ENCODE measurements at places on chromosomes 4 and X. TPM values are rescaled to one million over a fixed set of nuclear protein-coding genes. Genes with fewer than 3 reads are reported as not detected.

DNA sequence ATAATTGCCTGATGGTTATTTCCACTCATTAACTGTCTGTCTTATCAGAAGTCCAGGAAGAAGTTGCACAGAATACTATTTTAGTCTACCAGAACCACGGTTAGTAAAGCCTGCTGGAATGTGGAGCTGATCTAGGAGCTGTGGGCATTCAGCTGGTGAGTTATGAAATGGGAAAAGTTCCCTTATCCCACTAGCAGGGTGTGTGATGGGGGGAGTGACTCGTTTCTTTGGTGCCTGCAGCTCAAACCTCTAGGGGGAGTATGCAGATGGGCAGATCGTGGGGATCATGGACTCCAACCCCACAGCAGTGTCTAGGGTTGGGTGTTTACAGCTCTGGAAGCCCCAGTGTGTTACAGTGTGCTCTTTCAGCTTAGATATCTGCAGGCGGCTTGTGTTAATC lies 305.7 kb upstream of the BOD1L1 start:
- no peak for DNase-seq

DNA sequence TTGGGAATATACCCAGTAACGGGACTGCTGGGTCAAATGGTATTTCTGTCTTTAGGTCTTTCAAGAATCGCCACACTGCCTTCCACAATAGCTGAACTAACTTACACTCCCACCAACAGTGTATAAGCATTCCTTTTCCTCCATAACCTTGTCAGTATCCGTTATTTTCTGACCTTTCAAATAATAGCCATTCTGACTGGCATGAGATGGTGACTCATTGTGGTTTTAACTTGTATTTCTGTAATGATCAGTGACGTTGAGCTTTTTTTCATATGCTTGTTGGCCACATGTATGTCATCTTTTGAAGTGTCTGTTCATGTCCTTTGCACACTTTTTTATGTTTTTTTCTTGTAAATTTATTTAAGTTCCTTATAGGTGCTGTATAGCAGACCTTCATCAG lies 81.2 kb downstream of the ADAM29 start:
- no peak for DNase-seq

GRCh38 chr4:20752641-20753040 lies 52.4 kb downstream of the PACRGL start:
- DNase-seq: no peak

DNA sequence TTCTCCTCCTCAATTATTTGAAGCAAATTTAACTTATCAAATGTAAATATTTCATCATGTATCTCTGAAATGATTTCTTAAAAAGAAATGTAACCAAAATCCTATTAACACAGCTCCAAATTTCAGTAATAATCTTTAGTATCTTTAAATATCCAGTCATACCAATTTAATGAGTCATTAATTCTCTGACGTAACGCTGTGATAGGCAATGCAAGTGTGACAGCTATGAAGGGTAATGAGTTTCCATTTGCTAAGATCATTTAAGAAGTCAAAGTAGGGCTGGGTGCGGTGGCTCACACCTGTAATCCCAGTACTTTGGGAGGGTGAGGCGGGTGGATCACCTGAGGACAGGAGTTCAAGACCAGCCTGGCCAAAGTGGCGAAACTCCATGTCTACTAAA lies 15.6 kb downstream of the RPS3A start:
- DNase-seq: no peak

- DNase-seq: no peak
These were observed 1.9 kb downstream of the MAP3K15 start for GRCh38 chrX:19513383-19513782.

GRCh38 chr4:114734594-114734993 lies 136.0 kb downstream of the UGT8 start:
- DNase-seq: no peak

DNA sequence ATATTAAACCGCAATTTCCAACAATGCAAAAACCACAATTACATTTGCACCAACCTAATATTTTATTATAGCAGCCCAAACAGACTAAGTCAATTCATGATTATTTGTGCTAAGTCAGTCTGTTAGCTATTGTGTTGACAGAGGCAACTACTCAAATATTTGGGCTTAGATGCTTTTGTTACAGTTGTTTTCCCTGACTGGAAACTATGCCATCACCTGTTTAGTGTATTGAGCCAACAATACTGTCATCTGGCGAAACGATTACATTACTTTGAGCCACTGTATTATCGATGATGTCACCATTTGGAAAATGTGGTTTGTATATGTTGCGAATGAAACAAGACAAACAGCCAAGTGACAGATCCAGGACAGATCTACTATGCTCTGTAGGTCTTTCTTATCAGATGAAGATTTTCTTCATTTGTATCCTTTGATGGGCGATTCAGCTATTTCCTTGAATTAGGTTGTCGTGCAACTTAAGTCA lies 38.7 kb upstream of the INTS6L start:
- no peak for DNase-seq

DNA sequence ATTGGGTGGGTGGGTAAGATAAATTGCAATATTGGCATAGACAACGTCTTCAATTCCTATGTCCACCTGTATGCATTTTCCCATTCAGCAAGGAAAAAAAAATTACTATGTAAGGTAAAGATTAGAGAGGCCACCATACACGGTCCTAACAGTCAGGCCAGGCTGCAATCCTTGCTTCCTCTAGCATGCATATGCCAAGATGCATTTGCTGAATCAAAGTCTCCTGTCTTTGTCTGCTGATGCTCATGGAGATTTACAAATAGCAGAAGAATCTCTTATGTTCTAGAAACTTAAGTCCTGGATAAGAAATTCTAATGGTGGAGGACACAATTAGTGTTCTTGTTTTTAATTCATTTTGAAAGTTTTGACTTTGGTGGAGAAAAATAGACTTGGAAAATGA lies 206.8 kb downstream of the PDGFC start:
- DNase-seq: no peak

- no peak for DNase-seq
These were observed 21.5 kb downstream of the RWDD4 start for GRCh38 chr4:183637461-183637860.

GRCh38 chr4:23040539-23040938 lies 347.8 kb downstream of the GBA3 start:
- no peak for DNase-seq

DNA sequence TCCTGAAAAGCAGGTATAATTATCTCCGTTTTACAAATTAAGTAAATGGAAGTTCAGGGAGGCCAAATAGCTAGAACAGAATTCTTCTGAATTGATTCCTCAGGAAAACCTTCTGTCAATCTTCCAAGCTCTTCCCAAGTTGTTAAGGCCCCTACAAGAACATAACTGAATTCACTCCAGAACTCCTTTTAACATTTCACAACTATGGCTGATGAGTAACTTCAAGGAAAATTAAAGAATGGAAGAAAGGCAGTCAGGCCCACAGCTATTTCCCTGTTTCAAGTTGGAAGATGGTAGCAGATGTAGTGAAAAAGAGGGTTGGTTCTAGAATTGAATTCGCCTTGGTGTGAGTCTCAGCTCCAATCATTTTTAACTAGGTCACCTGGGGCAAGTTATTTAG lies 15.9 kb downstream of the SETD7 start:
- no peak for DNase-seq

GRCh38 chr4:53587135-53587534 lies 4.2 kb downstream of the LNX1 start:
- no peak for DNase-seq

GRCh38 chr4:2357821-2358745 lies 60.4 kb downstream of the ZFYVE28 start:
- DNase-seq: no peak

GRCh38 chr4:80407246-80407645 lies 71.7 kb downstream of the CFAP299 start:
- no peak for DNase-seq

DNA sequence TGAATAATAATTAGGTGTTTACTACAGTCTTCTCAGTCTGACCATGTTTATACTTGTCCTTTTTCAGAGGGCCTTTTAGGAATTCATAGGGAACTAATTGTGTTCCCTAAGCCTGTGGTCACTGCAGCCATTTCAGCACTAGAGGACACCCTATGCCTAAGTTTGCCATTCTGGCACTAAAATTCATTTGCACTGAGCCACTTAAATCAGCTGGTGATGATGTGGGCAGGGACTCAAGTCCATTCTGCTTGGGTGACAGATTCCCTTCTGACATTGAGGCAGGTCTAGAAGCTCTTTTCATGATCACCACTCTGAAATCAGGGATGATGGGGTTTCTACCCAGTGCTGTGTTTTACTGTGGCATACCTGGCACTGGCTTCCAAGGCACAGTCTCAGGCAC lies 1178.9 kb upstream of the DIAPH2 start:
- no peak for DNase-seq

GRCh38 chrX:75226280-75226679 lies 47.6 kb upstream of the UPRT start:
- no peak for DNase-seq

DNA sequence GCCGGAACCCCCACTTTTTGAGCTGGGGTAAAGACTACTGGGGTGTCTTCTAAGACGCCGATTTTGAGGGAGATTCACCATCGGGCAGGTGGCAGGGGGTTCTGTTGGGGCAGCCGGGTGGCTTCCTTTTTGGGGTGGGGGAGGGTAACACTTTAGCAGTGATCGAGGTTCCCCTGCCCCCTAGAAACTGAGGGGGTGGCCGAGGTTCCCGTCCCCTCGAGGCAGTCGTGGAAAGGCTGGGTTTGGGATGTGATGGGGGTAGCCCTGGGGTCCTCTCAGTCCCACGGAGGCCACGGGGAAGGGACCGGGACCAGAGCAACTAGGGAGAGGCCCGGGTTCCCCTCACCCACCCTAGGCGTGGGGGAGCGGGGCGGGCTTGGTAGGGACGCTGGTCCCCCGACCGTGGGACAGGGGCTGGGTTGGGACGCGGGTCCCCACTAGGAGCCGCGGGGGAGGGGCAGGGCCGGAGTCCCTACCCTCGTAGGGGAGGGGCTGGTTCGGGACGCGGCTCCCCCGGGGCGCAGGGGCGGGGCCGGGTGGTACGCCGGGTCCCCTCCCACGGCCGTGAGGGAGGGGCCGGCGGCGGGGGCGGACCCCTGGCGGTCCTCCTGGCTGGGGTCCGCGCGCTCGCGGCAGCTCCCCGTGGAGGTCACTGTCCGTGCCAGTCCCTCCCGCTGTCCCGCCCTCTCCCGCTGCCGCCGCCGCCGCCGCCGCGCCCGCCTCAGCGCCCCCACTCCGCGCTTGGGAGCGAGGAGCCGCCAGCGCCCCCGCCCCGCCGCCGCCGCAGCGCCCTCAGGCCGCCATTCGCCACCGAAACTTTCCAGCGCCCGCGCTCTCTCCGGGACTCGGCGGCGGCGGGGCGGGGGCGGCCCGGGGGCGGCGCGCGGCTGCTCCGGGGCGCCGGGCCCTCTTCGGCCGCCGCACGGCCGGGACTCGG lies at the start of gene TBL1X:
TSS of gene TBL1X (plus strand) at position 624 of the 937 bp plus-strand sequence. CDS start 188,529 bp downstream, outside the sequence.
- peak; percentile 69 for DNase-seq

DNA sequence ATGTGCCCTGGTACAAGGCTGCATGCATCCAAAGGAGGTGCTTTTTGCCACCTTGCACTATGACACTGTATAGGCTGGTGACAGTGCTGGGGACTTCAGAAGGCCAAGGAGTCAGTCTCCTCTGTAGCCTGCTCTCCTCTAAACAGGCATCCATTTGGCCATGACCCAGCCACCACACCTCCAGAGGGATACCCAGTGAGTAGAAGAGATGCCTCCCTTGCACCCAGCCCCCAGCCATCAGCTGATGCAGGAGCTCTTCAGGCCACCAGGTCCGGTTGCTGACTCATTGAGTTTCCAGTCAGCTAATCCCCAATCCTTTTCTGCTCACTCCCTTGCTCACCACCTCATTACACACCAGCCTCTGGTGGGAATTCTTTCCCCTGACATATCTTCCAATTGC lies 99.8 kb downstream of the PJA1 start:
- DNase-seq: no peak

- DNase-seq: no peak
These were observed 4.9 kb downstream of the OPHN1 start for GRCh38 chrX:68428431-68428830.

- DNase-seq: no peak
These were observed 229.5 kb downstream of the SPCS3 start for GRCh38 chr4:176549161-176549865.

GRCh38 chrX:107482046-107482445 lies 32.6 kb downstream of the FRMPD3 start:
- no peak for DNase-seq

GRCh38 chrX:7480721-7481120 lies 332.8 kb upstream of the PUDP start:
- no peak for DNase-seq

GRCh38 chrX:119206203-119206602 lies 29.9 kb upstream of the PGRMC1 start:
- no peak for DNase-seq

DNA sequence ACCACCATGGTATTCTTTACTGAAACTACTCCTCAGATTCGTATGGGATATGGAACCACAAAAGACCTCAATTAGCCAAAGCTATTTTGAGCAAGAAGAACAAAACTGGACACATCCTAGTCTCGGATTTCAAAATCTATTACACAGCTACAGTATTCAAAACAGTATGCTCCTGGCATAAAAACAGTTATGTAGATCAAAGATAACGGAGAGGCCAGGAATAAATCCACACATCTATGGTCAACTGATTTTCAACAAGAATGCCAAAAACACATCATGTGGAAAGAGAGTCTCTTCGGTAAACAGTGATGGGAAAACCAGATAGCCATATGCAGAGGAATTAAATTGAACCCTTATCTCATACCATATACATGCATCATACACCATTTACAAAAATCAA lies 155.3 kb downstream of the SPCS3 start:
- no peak for DNase-seq

DNA sequence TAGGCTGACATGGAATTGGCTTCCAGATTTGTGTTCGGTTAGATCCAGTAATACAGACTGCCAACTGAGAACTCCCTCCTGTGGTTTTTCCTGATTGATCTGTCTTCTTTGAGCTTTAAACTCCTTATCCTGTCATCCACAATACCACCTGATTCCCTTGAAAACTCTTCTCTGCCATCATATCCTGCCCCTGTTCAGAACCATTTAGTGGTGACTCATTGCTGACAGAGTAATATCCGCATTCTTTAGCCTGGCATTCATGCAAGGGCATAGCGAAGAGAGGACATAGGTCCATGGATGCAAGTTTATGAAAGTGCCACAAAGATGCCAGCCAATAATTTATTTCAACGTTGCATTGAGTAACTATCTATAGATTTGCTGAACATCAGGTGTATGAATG lies 76.6 kb downstream of the ITIH6 start:
- no peak for DNase-seq

Gene MAGEB2
- not detected for total RNA-seq

Gene FHDC1
- 0.12 TPM for total RNA-seq

Gene EVC2
- 1.3 TPM for total RNA-seq

Gene OTC
- not detected for total RNA-seq

Gene UGT2B10
- not detected for total RNA-seq

Gene UGT2B28
- not detected for total RNA-seq

Gene TMEM271
- not detected for total RNA-seq

Gene HTN3
- not detected for total RNA-seq

Gene GAGE2A
- total RNA-seq: not detected

Gene SERTM2
- total RNA-seq: not detected

Gene CPZ
- total RNA-seq: not detected

Gene NOX1
- total RNA-seq: not detected

Gene S100P
- 5.6 TPM for total RNA-seq

Gene NUDT11
- total RNA-seq: 0.79 TPM

Gene ARSJ
- total RNA-seq: not detected

Gene SUPT20HL2
- not detected for total RNA-seq

All from activated CD8-positive, alpha-beta memory T cell treated with anti-CD3 and anti-CD28 coated beads, Interleukin-2, amount 10 ng/mL, durations not matched to agents 7 days and 5 days (primary cell).